ENCODE measurements at places on chromosomes 3 and 15.

GRCh38 chr3:62134061-62134496, 239.3 kb downstream of the FEZF2 start:
- DNase-seq = peak; percentile 81

DNA sequence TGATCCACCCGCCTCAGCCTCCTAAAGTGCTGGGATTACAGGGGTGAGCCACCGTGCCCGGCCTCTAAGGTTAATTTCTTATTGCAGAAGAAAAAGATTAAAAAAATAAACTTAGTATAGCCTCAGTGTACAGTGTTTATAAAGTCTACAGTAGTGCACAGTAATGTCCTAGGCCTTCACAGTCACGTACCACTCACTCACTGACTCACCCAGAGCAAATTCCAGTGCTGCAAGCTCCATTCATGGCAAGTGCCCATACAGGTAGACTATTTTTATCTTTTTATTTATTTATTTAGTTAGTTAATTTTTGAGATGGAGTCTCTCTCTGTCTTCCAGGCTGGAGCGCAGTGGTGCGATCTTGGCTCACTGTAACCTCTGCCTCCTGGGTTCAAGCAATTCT, 3.2 kb upstream of the FLNB start:
- DNase-seq = no peak

GRCh38 chr3:42057561-42058211, 33.5 kb upstream of the TRAK1 start:
- peak; percentile 33 for DNase-seq

GRCh38 chr15:62242999-62243398, 77.9 kb upstream of the C2CD4B start:
- DNase-seq = no peak

- DNase-seq = no peak
These were observed 31.5 kb downstream of the DENND6A start for GRCh38 chr3:57661404-57661803.

GRCh38 chr3:31804251-31805051, 176.6 kb downstream of the OSBPL10 start:
- DNase-seq = no peak

- peak; percentile 88 for DNase-seq
These were observed 75.9 kb downstream of the TMEM108 start for GRCh38 chr3:133113927-133114597.

DNA sequence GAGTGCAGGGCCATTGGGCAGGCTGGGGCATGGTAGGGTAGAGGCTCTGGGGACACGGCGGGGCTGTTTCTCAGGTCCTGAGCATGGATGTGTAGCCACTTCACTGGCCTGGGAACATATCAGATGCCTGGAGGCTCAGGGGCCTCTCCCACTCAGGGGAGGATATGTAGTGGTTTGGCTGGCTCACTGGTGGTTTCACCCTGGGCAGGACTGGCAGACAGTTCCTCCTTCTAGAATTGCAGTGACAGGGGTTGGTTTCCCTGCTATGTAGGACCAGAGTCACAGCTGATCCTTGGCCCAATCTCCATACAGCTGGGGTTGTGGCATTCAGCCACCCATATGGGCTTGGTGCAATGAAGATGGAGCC, 4.8 kb upstream of the ARHGAP31 start:
- peak; percentile 95 for DNase-seq

GRCh38 chr15:49255966-49256759, 86.1 kb downstream of the GALK2 start:
- DNase-seq = no peak

DNA sequence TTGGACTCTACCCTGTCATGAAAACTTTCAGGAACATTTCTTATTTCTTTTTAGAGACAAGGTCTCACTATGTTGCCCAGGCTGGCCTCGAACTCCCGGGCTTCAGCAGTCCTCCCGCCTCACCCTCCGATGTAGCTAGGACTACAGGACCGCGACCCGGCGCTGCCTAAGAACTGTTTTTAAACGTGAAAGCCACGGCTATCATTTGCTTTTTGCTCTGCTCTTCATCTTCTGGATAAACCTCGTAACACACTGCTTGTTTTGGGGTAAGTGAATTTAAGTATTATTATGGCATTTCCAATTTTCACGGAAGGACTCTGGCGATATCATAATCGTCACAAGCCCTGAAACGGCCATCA, 14.3 kb upstream of the CCNL1 start:
- peak; percentile 46 for DNase-seq

DNA sequence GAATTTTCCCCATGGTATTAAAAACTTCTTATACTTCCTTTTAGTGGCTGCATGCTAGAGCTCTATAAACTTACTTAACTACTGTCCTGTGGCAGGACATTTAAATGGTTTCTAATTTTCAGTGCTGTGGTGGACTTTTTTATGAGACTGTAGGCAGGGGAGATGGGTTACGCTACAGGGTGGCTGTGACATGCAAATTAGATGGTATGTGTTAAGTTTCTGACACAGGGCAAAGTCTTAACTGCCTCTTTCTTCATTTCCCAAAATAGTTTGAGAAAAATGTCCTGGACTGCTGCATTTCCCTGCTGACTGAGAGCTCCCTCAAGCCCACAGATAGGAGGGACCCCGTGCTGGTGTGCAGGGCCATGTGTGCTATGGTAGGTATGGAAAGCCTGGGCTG, 22.0 kb downstream of the TGM4 start:
- DNase-seq = peak; percentile 49

DNA sequence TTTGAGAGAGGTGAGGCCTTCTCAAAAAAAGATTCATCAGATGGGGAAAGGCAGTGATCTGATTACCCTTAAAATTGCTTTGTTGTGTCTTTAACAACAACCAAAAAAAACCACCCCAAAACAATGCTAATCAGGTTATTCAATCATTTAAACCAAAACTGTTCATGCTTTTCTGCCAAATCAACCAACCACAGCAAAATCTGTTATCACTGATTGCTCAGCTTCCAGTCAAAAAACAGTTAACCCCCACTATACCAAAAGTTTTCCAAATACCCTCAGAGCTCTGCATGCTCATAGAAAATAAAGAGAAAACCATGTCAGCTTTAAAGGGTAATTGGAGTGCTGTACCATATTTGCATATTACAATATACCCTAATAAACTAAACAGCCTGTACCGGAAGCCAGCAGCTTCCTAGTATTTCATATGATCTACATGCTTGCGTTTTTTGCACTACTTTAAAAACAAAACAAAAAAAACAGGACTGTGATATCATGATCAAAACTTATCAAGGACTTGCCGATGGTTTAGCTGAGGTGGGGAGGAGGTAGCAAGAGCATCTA, 22.8 kb downstream of the SATB1 start:
- no peak for DNase-seq

Data from MV-4-11 (cell line).